ENCODE measurements at places on chromosomes 2 and 18. TPM values are rescaled to one million over a fixed set of nuclear protein-coding genes. Genes with fewer than 3 reads are reported as not detected.

MRPS5 gene
- total RNA-seq, result 53.0 TPM

ZNF514 gene
- total RNA-seq, result 13.3 TPM

SP140L gene
- 0.31 TPM for total RNA-seq

TDRD15 gene
- not detected for total RNA-seq

CFC1 gene
- 0.31 TPM for total RNA-seq

CD8B2 gene
- total RNA-seq, result not detected

GRCh38 chr2:54473851-54474250 lies 17.7 kb downstream of the SPTBN1 start:
- no peak overlapping the region for H3K27ac ChIP-seq
- no peak for DNase-seq
- no peak overlapping the region for H3K4me3 ChIP-seq
- H3K4me1 ChIP-seq, result 0 out of 2 replicates have a peak, but pooled peaks cover 2% of the 10 kb centered on the region
- no peaks in the 10 kb centered on the region for H3K27me3 ChIP-seq
- H3K36me3 ChIP-seq, result no peaks in the 10 kb centered on the region

- no peak overlapping the region for H3K4me3 ChIP-seq
- DNase-seq, result no peak
- no peaks in the 10 kb centered on the region for H3K36me3 ChIP-seq
- no peaks in the 10 kb centered on the region for H3K27me3 ChIP-seq
- no peaks in the 10 kb centered on the region for H3K4me1 ChIP-seq
- H3K27ac ChIP-seq, result no peak overlapping the region
Measured at GRCh38 chr2:166436189-166436588, 57.9 kb downstream of the SCN7A start.

GRCh38 chr2:53826587-53827397 lies 33.0 kb downstream of the GPR75 start:
- no peaks in the 10 kb centered on the region for H3K27me3 ChIP-seq
- H3K36me3 ChIP-seq, result no peaks in the 10 kb centered on the region
- no peaks in the 10 kb centered on the region for H3K4me1 ChIP-seq
- H3K4me3 ChIP-seq, result no peak overlapping the region
- no peak overlapping the region for H3K27ac ChIP-seq

DNA sequence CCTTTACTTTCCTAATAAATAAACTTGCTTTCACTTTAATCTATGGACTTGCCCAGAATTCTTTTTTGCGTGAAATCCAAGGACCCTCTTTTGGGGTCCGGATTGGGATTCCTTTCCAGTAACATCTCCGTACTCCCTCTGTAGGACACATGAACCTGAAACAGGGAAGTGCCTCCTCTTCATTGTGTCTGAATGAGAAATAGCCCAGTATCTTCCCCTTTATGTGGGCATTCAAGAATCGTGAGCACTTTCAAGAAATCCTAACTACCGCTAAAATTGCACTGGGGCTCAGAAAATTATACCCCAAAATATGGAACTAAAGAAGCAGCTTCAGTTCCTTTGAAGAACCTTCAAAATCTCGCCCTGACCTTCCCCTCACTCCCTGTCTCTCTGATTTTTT lies 7.8 kb upstream of the POMC start:
- no peak overlapping the region for H3K4me3 ChIP-seq
- no peaks in the 10 kb centered on the region for H3K36me3 ChIP-seq
- H3K27me3 ChIP-seq, result no peaks in the 10 kb centered on the region

DNA sequence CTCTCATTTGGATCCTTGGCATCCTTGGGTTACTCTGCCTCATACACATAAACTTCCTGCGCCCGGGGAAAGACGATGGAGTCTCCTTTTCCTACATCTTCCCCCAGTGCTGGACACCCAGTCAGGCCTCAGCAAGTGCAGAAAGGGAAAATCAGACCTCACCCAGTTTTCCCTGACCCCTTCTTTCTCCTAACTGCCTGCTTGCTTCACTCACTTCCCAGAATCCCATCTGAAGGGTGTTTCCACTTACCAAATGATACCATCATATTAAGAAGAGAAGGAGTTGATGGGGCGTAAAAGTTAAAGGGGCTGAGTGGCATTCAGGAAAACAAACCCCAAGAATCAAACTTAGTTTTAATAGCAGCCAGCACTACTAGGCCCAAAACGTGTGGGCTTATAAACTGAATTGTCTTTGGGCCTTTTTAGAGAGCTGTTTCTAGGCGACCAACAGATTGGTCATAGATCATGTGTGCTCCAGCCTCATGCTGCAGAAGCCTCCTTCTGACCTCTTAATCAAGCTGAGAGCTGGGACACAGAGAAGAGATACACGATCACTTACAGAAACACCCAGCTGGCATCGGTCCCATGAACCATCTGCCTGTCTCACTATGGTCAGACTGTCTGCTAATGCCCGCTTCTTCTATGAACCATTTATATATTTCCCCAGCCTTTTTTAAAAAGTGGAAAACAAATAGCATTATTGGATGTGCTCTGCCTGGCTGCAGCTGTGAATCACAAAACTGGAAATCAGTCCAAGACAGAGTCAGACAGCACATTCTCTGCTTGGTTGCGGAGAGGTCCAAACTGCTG lies 165.7 kb upstream of the SLC14A2 start:
- no peaks in the 10 kb centered on the region for H3K4me1 ChIP-seq
- H3K27ac ChIP-seq, result no peak overlapping the region
- H3K27me3 ChIP-seq, result no peaks in the 10 kb centered on the region
- no peaks in the 10 kb centered on the region for H3K36me3 ChIP-seq
- no peak overlapping the region for H3K4me3 ChIP-seq

DNA sequence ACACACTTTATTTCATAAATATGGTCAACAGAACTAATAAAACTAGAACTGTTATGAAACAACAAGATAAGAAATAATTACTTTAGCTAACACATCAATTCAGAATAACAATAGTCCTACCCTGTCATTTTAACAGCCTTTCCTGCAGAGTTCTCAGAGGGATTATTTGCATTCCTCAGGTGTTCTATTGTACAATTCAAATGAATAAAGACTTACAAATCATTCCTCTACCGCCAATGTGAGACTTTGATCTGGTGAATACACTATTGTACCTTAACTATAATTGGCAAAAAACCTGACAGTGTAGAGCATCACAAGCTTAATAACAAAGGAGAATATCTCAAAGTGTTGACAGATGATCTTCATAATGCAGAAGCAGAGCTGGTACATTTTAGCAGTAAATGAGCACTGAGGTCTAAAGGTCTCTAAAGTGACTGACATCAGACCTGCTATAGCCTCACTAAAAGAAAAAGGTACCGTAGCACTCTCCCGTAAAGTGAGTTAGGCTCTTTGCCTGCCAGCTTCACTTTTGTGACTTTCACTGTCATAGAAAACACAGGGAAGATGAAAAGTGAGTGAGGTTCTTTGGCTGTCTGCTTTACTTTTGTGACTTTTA lies 118.8 kb upstream of the SP3 start:
- no peak overlapping the region for H3K27ac ChIP-seq
- H3K4me3 ChIP-seq, result no peak overlapping the region
- H3K27me3 ChIP-seq, result no peaks in the 10 kb centered on the region
- DNase-seq, result no peak
- H3K36me3 ChIP-seq, result no peaks in the 10 kb centered on the region

- no peak overlapping the region for H3K27ac ChIP-seq
- no peaks in the 10 kb centered on the region for H3K27me3 ChIP-seq
- no peaks in the 10 kb centered on the region for H3K36me3 ChIP-seq
- peaks cover 3% of the 10 kb centered on the region for H3K4me1 ChIP-seq
- DNase-seq, result no peak
Measured at GRCh38 chr18:10094655-10095054, 180.8 kb downstream of the VAPA start.

DNA sequence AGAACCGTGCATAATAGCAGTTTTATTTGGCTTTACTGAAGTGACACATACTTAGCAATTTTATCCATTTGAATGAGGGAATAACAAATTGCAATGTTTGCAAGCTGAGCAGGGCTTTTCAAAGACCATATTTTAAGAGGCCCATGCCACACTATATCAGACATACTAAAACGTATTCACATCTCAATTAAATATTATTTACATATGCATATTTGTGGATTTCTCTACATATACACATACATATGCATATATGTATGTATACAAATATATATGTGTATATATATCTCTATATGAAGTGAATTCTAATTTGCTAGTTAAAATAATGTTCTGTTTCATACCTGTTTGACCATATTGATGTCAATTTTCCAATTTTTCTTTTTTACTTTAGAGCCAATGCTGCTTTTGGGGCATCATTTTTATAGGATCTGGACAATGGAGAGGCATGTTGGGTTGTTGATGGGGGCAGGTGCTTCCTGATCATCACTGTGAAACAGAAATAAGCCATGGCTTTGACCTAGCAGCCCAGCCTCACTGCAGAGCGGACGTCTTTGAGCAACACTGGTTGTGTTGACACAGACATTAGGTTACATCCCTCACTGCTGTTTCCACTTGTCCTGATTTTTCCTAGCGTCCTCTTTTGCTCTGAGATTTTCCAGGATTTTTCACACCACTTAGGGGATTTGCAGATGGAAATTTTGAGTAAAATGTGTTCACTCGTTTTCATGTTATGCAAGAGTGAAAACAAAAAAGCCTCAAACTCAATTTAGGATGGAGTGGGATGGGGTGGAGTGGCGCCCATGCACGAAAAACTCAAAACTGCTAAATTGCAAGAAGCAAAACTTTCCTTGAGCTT lies 56.9 kb downstream of the RDH14 start:
- H3K36me3 ChIP-seq, result no peaks in the 10 kb centered on the region
- no peaks in the 10 kb centered on the region for H3K27me3 ChIP-seq
- DNase-seq, result no peak
- no peak overlapping the region for H3K4me3 ChIP-seq
- no peaks in the 10 kb centered on the region for H3K4me1 ChIP-seq

DNA sequence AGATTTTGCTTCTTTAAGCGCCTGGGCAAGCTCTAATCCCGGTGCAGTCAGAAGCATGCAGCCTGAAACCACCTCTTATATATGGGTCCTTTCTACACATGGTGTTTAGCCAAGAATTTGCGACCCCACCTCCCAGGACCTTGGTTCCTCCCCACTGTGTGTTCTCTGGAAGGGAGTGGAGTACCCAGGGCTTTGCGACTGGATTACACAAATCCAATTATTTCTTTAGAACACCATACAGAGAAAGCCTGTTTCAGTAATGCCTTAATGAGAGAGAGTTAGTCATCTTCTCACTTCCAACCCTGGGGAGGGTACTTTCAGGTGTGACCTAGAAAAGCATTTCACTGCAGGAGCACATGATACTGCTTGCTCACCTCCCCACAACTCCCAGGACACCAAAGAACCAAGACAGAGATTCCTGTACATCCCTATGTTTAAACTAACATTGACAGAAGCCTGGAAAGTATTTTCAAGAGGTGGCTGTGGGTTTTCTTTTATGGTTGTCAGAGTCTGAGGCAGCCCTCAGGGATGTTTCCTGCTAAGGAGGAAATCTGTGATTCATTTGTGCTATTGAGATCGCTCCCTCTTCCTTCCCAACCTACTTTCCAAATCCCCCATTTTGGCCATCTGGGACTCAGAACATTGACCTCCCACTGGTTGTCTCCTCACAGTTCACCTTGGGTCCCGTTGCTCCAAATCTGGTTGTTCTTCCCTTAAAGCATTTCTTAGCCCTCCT lies at the start of gene CAPN14:
Gene CAPN14 (minus strand): TSS at position 51 of the 736 bp plus-strand sequence. CDS start 12,068 bp downstream, outside the sequence.
- H3K4me3 ChIP-seq, result no peak within 1 kb of the TSS
- H3K4me1 ChIP-seq, result no peaks in the 10 kb centered on the region
- no peak within 1 kb of the TSS for H3K27ac ChIP-seq

DNA sequence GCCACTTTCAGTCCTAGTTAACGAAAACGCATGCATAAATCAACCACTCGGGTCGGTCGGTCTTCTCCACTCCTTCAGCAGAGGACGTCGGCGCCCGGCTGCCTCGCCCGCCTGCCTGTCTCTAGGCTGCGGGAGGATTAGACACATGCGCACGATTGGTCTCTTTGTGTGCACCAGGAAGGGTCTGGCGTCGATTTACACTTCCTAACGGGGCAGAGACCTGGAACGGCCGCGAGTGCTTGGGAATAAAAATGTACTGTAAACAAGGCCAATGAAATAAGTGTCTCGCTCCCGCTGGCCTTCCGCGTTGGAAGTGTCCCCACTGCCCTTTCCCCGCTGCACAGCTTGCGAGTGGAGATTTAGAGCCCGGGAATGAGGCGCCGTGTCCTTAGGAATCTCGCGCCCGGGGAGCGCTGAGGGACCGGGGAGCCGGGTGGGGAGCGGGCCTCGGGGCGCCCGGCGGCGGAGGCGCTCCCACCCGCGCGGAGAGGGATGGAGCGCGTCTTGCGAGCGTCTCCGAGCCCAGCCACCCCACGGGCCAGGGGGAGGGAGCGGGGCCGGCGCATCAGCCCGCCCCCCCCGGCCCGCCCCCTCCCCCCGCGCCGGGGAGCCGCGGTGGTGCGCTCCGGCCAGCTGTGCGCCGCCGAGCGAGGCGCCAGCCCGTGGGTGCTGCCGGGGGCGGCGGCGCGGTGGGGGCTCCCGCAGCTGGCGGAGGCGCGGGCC lies at the start of gene DOK6:
Gene DOK6 (plus strand): TSS at position 636 of the 723 bp plus-strand sequence.
- peaks cover 9% of the 10 kb centered on the region for H3K4me1 ChIP-seq
- peak within 1 kb of the TSS; percentile 76 for H3K4me3 ChIP-seq
- no peak within 1 kb of the TSS for H3K27ac ChIP-seq
- peak; percentile 66 for DNase-seq

- no peaks in the 10 kb centered on the region for H3K36me3 ChIP-seq
- no peaks in the 10 kb centered on the region for H3K4me1 ChIP-seq
- H3K27ac ChIP-seq, result no peak overlapping the region
- no peak for DNase-seq
- H3K27me3 ChIP-seq, result no peaks in the 10 kb centered on the region
- H3K4me3 ChIP-seq, result no peak overlapping the region
Measured at GRCh38 chr2:40851661-40852060, 399.8 kb upstream of the SLC8A1 start.

DNA sequence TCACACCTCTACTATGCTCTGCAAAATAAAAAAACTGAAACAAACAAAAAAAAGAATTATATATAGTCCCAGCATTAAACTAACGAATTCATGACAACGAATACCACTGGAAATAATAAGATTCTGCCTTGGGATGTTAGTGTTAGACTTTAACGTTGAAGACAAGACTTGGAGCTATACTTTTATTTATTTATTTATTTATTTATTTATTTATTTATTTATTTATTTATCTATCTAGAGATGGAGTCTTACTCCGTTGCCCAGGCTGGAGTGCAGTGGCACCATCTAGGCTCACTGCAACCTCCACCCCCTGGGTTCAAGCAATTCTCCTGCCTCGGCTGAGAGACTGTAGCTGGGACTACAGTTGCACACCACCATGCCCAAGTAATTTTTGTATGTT lies 27.2 kb upstream of the PAPOLG start:
- no peaks in the 10 kb centered on the region for H3K27me3 ChIP-seq
- no peak overlapping the region for H3K4me3 ChIP-seq
- no peaks in the 10 kb centered on the region for H3K4me1 ChIP-seq
- no peaks in the 10 kb centered on the region for H3K36me3 ChIP-seq

DNA sequence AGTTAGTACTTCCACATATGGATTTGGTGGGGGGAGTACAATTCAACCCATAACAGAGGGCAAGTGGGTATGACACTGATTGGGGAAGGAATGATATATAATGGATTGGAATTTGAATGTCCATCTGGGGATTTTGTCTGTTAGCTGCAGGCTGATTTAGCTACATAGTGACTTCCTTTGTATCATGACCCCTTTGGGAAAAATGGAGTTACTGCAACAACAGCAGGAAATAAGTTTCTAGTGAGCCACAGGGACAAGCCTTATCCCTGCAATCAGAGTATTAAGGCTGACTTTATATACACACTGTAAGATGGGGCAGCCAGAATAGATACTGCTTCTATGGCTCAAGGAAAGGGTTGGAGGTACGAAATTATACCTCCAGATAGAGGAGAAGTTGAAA lies 404.4 kb upstream of the MEIS1 start:
- H3K27ac ChIP-seq, result no peak overlapping the region
- DNase-seq, result no peak
- no peaks in the 10 kb centered on the region for H3K36me3 ChIP-seq
- H3K27me3 ChIP-seq, result no peaks in the 10 kb centered on the region
- H3K4me1 ChIP-seq, result no peaks in the 10 kb centered on the region

- H3K4me3 ChIP-seq, result no peak overlapping the region
- H3K27ac ChIP-seq, result no peak overlapping the region
- H3K4me1 ChIP-seq, result no peaks in the 10 kb centered on the region
- no peaks in the 10 kb centered on the region for H3K36me3 ChIP-seq
- DNase-seq, result no peak
- no peaks in the 10 kb centered on the region for H3K27me3 ChIP-seq
Measured at GRCh38 chr2:161725297-161725696, 101.1 kb downstream of the SLC4A10 start.
